ENCODE measurements at places on chromosomes 7 and 10.

DNA sequence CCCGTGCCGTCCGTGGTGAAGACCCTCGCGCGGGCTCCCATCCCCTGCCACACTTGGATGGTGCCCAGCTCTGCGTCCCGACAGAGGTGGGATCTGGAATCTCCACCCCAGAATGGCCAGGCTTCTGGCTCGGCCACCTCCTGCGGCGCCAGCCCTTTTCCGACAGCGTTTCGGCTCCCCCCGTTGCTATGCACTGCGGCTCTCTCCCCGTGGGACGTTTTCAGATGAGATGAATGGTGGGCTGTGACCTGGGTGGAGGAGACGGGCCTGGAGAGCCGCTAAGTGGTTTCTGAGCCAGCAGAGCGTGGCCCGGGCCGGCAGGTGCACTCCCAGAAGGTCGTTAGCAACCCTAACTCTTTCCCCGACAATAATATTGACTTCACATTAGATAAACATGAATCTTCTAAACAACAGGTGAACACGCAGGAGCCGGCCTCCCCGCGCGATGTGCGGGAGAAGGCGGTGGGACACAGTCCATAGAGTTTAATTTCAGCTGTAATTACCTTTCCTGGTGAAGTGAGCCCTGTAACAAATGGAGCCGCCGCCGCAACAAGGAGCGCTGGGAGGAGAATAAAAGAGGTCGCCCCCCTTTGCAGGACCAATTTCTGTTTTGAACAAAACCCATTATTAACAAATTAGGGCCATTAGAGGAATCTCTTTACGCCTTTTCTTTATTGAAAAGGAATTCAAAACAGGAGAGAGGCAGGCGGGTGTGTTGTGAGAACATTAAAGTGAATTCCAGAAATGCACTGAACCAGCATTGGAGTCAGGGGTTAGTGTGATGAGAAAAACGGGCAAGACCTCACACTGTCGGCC is 294.3 kb upstream of the PFKP start:
- H3K36me3 ChIP-seq, result no peaks in the 10 kb centered on the region
- no peak overlapping the region for H3K4me3 ChIP-seq
- H3K27me3 ChIP-seq, result no peaks in the 10 kb centered on the region

DNA sequence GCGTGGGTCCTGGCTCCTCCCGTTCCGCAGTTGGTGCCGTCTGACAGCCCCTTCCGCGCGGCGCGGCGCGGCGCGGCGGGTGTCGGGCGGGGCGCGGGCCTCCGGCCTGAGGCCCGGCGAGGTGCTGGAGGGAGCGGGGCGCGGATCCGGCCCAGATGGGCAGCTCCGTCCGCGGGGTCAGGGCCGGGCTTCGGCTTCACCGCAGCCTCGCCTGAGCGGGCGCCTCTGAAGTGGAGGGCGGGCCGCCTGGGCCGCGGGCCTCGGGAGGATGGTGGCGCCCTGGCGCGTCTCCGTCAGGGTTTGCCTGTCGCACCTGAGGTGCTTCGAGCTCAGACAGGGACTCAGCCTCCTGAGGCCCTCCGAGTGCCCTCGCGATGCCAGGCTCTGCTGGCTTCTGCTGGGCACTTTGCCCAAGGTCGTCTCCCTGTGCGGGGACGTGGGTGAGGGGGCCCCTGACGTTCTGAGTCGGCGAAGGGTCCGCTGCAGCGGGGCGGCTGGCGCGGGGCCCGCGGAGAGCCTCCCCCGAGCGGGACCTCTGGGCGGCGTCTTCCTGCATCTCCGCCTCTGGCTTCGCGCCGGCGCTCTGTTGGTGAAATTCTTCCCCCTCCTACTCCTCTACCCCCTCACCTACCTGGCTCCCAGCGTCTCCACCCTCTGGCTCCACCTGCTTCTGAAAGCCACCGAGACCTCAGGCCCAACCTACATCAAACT is 473 bp downstream of the ADCK2 start:
- peak; percentile 23 for DNase-seq
- peak overlapping the region; percentile 88 for H3K27ac ChIP-seq
- H3K4me1 ChIP-seq, result peaks cover 35% of the 10 kb centered on the region
- no peaks in the 10 kb centered on the region for H3K27me3 ChIP-seq
- H3K4me3 ChIP-seq, result peak overlapping the region; percentile 72
- H3K36me3 ChIP-seq, result peaks cover 5% of the 10 kb centered on the region

GRCh38 chr7:126948664-126949063 is 304.1 kb downstream of the GRM8 start:
- H3K27me3 ChIP-seq, result no peaks in the 10 kb centered on the region
- no peak overlapping the region for H3K4me3 ChIP-seq
- H3K36me3 ChIP-seq, result no peaks in the 10 kb centered on the region
- no peaks in the 10 kb centered on the region for H3K4me1 ChIP-seq

DNA sequence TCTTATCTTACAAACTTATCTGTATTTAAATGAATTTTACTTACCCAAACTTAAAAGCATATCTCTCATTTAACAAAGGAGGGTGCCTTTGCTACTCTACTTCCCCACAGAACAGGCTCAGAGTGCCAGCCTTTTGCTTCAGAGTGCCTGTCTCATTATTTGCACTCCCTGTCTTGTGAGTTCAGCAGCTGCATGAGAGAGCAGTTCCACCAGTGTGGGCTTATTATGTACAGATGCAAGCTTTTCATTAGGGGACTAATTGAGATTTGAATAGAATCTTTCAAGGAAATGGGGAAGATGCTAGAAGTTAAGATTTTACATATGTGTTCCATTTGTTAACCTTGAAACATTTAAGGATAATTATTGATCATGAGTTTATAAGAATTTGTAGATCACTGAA is 310.2 kb upstream of the LRRN3 start:
- H3K36me3 ChIP-seq, result no peaks in the 10 kb centered on the region
- no peak for DNase-seq
- H3K4me1 ChIP-seq, result no peaks in the 10 kb centered on the region
- no peak overlapping the region for H3K27ac ChIP-seq

GRCh38 chr10:75717126-75717916 is 285.9 kb downstream of the LRMDA start:
- H3K4me3 ChIP-seq, result no peak overlapping the region
- no peaks in the 10 kb centered on the region for H3K27me3 ChIP-seq
- H3K36me3 ChIP-seq, result no peaks in the 10 kb centered on the region
- no peak for DNase-seq
- no peak overlapping the region for H3K27ac ChIP-seq

DNA sequence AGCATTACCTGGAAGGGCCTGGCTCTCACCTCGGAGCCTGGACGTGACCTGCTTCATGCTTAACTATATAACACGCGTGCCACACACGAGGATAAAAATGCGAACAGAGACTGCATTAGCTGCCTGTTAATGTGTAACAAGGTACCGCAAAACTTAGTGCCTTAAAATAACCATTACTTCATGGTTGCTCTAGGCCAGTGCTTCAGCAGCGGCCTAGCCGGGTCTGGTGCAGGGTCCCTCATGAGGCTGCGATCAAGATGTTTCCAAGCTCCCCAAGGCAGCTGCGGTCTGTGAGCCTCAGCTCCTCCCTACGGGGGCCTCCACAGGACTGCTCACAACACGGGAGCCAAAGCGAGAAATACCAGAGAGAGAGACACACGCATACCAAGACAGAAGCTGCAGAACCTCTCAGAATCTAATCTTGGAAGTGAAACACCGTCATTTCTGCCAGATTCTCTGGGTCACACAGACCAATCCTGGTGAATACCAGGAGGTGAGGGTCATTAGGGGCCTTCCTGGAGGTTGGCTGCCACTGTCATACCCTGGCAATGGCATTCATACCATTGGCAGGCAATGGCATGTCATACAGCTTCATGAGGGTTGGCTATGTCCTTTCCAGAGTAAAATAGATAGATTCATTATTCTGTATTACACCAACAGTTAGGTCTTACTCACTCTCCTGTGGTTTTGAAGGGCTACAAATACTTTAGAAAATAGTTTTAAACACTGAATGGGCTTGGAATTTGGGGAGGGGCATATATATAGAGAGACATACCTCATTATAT is 94.5 kb downstream of the HIPK2 start:
- no peaks in the 10 kb centered on the region for H3K36me3 ChIP-seq
- no peak overlapping the region for H3K4me3 ChIP-seq
- H3K27ac ChIP-seq, result peak overlapping the region; percentile 91
- DNase-seq, result no peak
- no peaks in the 10 kb centered on the region for H3K27me3 ChIP-seq

GRCh38 chr10:17067376-17068264 is 62.0 kb downstream of the CUBN start:
- peaks cover 8% of the 10 kb centered on the region for H3K4me1 ChIP-seq
- H3K27ac ChIP-seq, result no peak overlapping the region
- H3K36me3 ChIP-seq, result no peaks in the 10 kb centered on the region
- no peaks in the 10 kb centered on the region for H3K27me3 ChIP-seq
- no peak for DNase-seq

Data from heart right ventricle (tissue), 16 donors.